ENCODE measurements at places on chromosomes 16 and 17. TPM values are rescaled to one million over a fixed set of nuclear protein-coding genes. Genes with fewer than 3 reads are reported as not detected.

GRCh38 chr16:85568519-85568918, 44.6 kb upstream of the GSE1 start:
- DNase-seq = no peak

DNA sequence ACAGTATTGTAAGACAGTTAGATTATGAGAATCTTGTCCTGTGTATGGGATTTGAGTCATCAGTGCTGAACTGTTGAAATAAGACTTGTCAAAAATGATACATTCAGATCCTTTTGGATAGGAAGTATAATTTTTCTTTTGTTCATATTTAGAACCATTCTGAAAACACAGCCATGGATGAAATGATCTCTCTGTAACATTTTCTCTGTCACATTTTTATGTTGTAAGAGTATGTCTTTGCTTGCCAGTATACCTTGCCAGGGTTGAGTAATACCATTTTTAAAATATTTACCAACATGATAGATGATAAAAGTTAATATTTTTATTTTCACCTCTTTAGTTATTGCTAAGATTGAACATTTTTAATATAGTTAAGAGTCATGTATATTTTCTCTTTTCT, 45.0 kb downstream of the NSRP1 start:
- DNase-seq = no peak

- DNase-seq = no peak
These were observed 110.2 kb upstream of the CPHXL start for GRCh38 chr16:75836347-75837010.

DNA sequence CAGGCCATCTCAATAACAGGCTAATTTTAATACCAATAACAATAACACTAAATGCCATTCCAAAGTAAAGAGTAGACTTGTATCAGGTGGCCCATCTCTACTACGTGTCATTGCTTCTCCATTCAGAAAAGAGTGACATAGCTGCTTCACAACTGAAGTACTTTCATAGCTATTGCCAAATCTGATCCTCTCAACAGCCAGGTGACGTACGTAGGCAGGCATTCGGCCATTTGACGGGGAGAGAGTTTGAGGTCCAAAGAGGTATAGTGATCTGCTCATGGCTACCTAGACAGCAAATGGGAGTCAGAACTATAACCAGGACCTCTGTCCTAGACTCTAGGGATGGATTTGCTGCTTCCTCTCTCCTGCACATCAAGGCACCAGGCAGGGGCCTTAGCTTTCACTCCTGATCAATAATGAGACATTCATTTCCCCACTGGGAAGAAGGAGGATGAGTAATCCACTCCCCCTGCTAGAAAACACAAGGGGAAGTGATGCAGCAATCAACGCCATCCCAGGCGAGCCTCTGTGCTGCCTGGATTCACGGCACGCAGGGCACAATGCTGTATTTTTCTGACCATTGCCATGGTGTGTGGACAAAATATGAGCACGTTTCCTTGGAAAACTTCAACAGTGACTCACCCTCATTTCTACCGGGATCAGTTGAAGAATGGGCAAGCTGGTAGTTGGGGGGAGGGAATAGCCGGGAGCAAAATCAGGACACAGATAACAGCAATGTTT, 80.9 kb downstream of the SPACA3 start:
- no peak for DNase-seq

DNA sequence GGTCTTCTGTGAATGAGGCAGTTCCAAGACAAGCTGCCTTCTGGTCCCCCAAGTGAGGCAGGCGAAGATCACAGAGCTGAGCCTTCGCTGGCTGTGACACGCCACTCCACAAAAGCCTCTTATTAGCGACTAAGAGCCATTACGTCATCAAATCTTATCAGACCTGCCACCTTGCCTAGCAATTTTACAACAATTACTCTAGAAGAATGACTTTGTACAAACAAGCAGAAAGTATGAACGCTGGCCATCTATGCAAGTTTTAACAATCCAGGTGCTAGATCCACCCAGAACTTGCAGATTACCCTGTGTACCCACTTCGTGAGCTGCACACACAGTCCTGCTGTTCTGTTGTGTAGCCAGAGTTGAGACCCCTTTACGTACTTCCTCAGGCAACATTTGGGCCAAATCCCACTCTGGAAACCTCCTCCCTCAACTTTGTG, 3.8 kb upstream of the ICAM2 start:
- DNase-seq = no peak

DNA sequence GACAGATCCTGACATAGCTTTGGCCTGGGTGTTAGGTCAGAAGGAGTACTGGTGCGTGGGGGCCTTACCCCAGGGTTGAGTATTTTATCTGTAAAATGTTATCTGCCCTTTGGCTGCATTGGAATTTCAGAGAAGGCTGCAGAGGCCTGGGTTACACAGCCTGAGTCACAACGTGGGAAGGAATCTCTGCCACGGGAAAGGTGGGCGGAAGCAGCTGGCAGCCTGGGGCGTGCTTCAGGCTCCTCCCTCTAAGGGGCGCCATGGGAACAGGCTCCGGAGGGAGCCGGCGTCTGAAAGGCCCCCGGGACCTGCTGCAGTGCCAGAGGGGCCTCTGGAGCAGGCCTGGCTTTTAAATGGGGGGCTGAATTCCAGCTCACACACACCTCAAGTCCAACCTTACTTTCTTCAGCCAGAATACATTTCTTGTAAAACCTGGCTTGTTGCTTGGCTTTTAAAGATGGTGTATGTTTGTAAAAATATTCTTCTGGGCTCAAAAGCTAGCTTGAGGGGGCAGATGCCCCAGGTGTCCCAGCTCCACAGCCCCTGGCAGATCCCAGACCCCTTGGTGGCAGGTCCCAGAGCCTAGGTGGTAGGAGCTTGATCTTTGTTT, 142.2 kb downstream of the RAB11FIP4 start:
- DNase-seq = peak; percentile 58

DNA sequence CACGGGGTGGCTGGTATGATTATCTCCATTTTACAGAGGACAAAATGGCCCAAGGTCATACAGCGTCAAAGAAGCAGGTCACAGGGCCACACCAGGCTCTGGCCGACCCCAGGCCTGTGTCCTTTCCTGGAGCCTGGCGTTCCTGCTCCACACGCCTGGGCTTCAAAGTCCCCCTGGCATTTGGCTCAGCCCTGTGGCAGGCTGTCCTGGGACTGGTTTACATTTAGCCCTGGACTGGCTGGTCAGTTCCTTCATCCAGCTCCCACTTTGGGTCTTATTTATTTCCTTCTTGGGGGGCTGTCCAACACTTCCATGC, 15.3 kb downstream of the TBX2 start:
- DNase-seq = no peak

GRCh38 chr17:17229416-17230384, 7.3 kb downstream of the FLCN start:
- DNase-seq = no peak

GRCh38 chr16:50295541-50296132, 29.3 kb downstream of the ADCY7 start:
- no peak for DNase-seq

GRCh38 chr17:47323382-47324223, at the start of gene EFCAB13:
EFCAB13 (plus strand) TSS chr17:47323955; CDS start chr17:47328354, 4,399 bp downstream.
- peak; percentile 94 for DNase-seq

- DNase-seq = peak; percentile 58
These were observed 6.1 kb upstream of the STAC2 start for GRCh38 chr17:39231591-39232551.

- peak; percentile 40 for DNase-seq
These were observed 28.4 kb downstream of the CDH13 start for GRCh38 chr16:82655072-82655714.

DNA sequence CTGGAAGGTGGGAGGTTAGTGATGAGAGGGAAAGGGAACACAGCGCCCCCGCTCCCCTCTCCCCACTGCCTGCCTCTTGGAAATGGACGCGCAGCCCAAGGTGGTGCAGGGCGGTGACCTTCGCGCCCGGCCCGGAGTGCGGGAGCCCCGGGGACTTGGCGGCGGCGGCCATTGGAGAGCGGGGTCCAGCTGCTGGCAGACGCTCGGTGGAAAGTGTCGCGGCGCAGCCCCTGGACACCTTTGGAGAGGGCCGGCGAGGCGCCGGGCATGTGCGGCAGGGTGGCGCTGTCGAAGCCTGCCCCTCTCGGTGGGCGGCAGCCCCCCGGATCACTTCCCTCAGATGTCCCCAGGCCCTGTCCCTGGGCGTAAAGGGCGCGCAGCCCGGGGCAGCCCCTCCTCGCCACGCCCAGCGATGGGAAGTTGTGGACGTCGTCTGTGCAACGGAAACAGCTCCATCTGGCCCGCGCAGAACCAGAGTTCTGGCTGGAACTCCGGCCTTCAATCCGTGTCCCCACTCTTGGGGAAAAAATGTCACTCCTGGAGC, 16.7 kb downstream of the SALL1 start:
- DNase-seq = peak; percentile 61

GRCh38 chr17:74426551-74427047, 5.3 kb upstream of the GPRC5C start:
- DNase-seq = no peak

DNA sequence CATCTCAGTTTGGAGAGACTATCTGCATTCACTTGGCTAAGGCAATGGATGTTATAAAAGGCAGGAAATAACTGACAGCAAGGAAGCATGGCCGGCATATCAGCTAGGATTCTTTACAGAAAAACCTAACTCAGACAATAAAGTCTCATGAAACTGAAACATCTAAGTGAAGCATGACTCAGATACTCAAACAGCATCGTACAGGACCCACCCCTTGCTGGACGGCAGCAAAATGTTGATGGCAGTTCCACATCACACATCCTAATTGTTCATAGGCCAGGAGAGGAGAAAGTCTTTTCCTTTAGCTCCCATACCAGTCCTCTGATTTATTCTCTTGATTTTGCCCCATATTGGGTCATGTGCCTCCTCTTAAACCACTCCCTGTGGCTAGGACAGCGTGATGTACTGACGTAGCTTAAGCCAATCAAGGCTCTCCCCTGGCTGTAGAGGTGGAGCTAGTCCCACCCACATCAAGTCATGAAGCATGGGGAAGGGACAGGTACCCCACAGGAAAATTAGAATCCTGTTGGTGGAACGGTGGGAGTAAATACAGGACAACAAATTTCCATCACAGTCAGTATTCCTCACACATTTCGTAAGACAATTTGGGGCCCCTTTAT, 178.9 kb downstream of the IRX3 start:
- DNase-seq = no peak

DNA sequence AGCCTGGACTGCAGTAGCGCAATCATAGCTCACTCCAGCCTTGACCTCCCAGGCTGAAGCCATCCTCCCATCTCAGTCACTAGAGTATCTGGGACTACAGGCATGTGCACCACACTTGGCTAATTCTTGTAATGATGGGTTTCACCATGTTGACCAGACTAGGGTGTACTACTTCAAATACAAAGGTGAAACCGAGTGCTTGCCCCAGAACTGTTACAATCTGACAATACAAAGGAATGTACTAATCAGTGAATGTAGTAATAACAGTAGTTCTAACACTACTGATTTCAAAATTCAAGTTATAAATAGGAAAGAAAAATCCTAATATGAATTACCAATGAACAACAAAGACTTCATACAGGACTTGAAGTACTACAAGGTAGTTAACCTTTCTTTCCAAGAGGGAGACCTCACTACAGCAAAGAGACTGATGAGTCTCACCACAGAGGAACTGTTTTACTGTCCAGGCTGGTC, 24.4 kb downstream of the CRK start:
- DNase-seq = no peak

GRCh38 chr17:67443931-67444595, 67.0 kb downstream of the PITPNC1 start:
- DNase-seq = peak; percentile 40

DNA sequence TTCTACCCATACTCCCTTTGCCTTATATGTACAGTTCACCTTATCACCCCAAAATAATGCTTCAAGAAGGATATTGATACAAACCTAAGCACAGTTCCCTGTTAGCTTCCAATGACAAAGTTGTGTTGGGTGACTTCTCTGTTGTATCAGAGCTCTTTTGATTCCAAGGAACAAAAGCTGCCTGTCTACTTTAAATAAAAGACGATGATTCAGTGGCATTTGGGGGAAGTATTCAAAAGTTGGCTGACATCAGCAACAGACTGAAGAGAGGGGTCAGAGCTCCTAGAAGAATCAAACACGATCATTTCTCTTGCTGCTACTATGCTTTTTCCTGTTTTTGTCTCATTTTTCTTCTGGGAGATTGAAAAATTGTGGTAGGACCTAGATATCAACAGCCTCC, 69.4 kb upstream of the CA10 start:
- DNase-seq = no peak

DNA sequence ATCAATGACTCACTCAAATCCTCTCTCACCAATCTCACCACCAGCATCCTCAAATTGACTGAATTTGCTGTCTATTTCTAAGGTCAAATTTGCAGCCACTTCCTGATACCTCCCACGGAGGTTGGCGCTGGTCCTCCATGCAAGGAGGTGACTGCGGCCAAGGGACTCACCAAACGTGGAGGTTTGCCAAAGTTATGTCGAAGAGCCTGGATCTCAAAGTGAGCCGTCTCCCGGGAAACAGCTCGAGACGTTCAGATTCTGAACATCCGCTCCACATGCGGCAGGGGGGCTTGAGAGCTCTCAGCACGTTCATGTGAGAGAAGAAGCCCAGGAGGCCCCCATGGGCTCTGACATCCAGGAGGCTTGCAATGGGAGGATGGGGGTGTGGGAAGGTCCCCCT, 22.6 kb downstream of the LGALS3BP start:
- DNase-seq = no peak

GRCh38 chr17:63240106-63240505, 206.0 kb downstream of the CYB561 start:
- no peak for DNase-seq

The PRSS21 gene
- not detected for total RNA-seq

The UMOD gene
- not detected for total RNA-seq

The TNRC6A gene
- total RNA-seq = 31.5 TPM

The NOMO2 gene
- 163 TPM for total RNA-seq

The KCNH6 gene
- not detected for total RNA-seq

The PIK3R6 gene
- 0.79 TPM for total RNA-seq

The TNFSF12 gene
- 31.0 TPM for total RNA-seq

The PRAC1 gene
- total RNA-seq = not detected

The DOC2B gene
- total RNA-seq = 6.8 TPM

The TNFSF13 gene
- 15.0 TPM for total RNA-seq

The ZG16 gene
- total RNA-seq = not detected

The PIEZO1 gene
- total RNA-seq = 63.6 TPM

The NPIPB9 gene
- total RNA-seq = not detected

The LRRC36 gene
- total RNA-seq = not detected

The PCGF2 gene
- total RNA-seq = 28.2 TPM

The C1QTNF8 gene
- total RNA-seq = not detected

Data from left cardiac atrium (tissue), 4 donors.